GM12892 (cell line): ENCODE measurements at places on chromosomes 1 and 21.

- no peak for DNase-seq
Measured at GRCh38 chr1:211738096-211738690, 62.8 kb upstream of the NEK2 start.

DNA sequence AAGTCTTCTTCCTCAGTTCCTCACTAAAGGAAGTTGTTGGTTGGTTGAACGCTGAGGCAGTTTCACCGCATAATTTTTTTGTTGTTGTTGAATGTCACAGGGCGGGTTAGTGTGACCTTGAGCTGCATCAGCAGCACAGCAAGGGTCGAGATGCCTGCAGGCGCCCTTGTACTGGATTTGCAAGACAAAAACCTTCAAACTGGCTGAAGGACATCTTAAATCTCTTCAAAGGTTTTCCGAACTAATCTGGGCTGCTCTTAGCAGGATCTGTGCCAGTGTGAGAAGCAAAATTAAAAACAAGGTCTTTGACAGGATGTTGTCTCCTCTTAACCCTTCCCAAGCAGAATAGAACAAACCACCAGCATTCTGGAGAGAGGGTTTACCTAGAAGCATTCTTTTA, 59.4 kb downstream of the NRIP1 start:
- no peak for DNase-seq

DNA sequence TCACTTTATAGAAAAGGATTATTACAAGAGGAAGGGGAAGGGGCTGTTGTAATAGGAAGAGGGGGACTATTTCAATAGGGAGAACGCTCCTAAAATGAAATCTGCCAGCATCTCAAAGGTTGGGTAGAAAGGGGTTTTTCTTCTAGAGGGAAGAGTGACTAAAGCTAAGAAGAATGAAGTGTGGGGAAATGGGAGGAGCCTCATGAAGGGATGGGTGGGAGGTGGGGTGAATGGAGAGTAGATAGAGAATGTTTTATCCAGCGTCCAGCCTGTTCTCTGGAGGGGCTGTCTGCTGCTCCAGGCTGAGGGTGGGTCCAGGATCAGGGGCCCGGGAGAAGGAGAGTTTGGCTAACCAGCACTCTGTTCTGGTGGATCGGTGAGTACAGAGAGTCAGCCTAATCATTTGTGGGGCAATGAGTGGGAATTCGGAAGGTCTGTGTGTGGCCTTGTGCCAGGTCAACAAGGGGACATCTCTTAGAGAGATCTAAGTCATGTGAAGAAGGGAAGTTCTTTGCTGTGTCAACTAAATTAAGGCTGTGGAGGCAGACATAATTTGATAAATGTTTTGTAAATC, 25.2 kb downstream of the VN1R5 start:
- no peak for DNase-seq

DNA sequence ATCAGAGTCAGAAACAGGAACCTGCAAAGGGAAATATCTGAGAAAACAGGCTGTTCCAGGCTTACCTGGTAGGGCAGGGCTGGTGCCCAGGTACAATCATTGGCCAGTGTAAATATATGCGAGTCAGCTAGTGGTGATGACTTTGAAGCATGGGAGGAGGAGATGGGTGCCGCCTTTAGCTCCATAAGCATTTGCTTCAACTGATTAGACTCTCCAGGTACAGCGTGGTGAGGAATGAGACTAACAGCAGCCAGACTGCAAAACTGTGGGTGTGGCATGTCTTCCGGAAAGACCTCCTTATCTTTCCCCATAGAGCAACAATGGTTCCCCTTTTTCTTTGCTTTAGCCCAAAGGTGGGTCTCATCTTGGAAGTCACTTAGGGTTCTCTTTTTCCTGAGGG, 137.2 kb downstream of the LRIG2 start:
- DNase-seq: no peak

DNA sequence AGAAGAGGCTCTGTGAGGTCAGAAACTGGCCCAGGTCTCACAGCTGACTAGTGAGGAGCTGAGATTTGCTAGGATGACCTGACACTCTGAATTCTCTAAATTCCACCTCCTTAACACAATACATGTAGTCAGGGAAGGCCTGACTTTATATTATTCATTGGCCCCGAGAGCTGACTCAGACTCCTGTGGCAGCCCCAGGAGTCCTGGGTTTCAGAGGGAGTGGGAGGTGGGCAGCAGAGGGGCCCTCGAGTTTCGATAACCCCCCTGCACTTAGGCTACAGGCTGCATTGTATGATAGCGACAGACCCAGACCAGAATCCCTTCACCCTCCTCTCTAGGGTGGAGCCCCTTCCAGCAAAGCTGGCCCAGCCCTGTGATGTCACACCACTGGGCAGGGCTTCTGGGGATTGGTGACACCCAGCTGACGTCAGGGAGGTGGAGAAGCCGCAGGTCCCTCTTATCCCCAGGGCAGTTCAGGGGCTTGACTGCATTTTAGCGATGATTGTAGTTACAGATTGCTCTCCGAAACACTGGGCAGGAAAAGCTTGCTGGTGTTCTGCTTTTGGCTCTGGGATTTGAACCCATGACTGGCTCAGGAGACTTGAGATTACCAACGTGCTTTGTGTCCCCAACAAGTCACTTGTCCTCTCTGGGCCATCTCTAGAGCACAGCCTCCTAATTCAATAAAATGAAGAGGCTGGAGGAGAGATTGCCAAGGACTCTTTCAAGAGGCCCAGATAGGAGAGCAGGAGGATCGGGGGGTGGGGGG, 17.0 kb upstream of the GPR37L1 start:
- no peak for DNase-seq

GRCh38 chr1:65490231-65491009, 70.0 kb downstream of the LEPR start:
- no peak for DNase-seq

- DNase-seq: no peak
Measured at GRCh38 chr1:230141797-230142607, 75.0 kb downstream of the GALNT2 start.

GRCh38 chr1:236753964-236754363, 41.1 kb upstream of the MTR start:
- DNase-seq: no peak
